ENCODE measurements at places on chromosomes 13 and 19.

- DNase-seq, result no peak
Measured at GRCh38 chr13:114087430-114087829, 45.0 kb downstream of the RASA3 start.

GRCh38 chr13:112911883-112912282 is 57.1 kb upstream of the MCF2L start:
- no peak for DNase-seq

DNA sequence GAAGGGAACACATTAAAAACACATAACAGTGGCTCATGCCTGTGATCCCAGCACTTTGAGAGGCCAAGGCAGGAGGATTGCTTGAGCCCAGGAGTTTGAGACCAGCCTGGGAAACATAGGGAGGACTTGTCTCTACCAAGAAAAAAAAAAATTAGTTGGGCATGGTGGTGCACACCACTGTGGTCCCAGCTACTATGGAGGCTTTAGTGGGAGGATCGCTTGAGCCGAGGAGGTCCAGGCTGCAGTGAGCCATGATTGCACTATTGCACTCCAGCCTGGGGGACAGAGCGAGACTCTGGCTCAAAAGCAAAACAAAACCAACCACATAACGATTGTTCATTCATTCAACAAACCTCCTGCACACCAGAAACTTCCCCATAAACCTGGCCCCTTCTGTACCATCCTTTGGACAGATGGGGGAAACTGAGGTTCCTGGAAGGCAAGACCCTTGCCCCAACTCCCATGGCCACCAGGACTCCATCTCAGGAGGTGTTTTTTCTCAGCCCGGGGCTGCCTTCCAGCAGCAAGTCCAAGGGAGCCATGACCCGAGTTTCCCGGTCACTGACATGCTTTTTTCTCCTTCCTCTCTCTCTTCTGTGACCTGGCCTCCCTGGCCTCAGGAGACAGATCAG is 4.3 kb downstream of the FOSB start:
- DNase-seq, result no peak

GRCh38 chr13:29594303-29594709 is 1.2 kb downstream of the SLC7A1 start:
- DNase-seq, result peak; percentile 55

- no peak for DNase-seq
Measured at GRCh38 chr19:53818756-53819155, 5.4 kb downstream of the NLRP12 start.

GRCh38 chr19:6048348-6048747 is 62.0 kb downstream of the RFX2 start:
- no peak for DNase-seq

DNA sequence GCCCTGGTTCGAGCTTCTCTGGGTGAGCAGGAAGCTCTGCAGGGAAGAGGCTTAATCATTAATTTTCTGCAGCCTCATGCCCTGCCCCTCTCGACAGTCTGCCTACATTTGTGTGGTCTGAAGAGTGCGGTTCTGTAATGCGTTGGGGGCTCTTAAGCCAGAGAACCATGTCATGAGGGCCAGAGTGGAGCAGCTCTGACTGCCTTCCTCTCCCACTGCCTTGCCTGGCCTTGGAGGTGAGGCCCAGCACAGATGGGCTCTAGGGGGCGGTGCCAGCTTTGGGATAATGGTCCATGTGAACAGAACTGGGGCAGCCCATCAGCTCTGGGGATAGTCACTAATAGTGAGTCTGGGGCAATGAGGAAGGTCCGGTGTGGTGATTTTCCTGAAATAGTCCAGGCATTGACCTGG is 5.7 kb downstream of the FGF9 start:
- no peak for DNase-seq

DNA sequence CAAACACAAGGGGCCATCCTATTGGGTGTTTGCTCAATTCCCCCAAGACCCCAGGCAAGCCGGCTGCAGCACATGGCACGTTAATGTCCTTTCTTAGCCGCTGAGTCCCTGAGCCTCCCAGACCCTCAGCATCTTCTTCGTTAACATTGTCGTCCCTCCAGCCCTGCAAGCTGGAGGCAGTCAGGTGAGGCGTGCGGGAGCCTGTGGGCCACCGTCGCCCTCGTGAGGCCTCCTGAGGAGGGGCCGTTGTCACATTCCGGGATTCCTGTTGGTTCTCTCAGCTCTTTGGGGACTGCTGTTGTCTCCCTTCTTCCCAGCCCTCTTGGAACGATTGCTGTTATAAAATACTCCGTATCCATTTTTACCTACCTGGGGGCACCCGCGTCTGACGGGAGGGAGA is 140.6 kb downstream of the KDM4B start:
- DNase-seq, result no peak

DNA sequence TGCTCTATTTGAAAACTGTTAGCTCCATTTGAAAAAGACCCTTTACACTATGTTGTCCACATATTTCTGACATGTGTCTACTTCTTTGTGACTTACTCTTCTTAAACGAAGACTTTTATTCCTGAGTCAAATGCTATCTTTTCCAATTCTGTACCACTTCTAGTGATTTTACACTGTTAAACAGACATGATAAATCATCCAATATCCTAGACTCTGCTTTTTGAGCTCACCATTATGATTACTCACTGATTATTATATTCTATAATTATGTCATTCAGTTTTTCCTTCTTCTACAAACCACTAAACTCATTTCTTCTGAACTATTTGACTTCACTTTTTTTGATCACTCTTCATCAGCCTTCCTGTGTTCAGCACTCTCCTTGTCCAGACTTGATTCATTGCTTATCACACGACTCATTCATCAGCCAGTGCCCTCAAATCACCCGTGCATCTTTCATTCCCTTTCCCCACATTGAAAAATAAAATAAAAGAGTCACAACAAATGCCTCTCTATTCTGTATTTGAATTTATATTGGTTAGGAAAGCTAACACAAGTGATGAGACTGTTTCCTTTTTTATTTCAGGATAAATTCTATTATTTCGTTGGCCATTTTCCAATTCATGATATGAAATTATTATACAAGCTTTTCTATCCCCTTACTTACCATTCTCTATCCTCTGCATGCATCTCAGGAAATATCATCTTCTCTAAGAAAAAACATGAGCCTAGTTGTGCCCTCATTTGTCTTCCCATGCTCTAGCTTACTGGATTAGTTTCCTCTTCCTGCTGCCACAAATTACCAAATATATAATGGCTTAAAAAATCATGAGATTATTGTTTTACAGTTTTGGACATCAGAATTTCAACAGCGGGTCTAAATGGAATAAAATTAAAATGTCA is 1482.1 kb upstream of the MIR17HG start:
- DNase-seq, result no peak

DNA sequence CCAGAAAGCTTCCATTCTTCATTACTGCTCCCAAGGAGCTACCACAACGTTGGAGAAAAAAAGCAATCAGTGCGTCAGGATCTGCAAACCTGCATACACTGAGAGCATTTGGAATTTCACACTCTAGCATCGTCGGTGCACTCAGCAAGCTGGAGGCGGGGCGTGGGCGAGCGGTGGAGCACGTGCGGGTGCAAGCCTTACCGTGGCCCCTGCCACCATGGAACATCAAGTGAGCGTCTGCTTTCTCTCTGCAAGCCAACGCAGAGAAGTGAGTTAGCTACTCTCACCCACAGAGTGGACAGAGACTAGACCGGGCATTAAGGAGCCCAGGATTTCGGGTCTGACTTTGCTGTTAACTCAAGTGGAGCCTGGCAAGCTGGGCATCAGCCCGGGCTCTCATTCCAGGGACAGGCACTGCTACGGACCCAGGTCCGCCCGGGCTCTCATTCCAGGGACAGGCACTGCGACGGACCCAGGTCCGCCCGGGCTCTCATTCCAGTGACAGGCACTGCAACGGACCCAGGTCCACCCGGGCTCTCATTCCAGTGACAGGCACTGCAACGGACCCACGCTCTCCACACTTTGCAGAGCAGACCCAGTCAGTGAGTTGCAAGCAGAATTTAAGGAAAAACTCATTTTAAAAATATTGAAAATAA is 124.1 kb upstream of the SPACA7 start:
- no peak for DNase-seq

- no peak for DNase-seq
Measured at GRCh38 chr19:17679526-17680229, 8.5 kb downstream of the UNC13A start.

- DNase-seq, result peak; percentile 12
Measured at GRCh38 chr13:37453246-37453645, 145.3 kb downstream of the POSTN start.

DNA sequence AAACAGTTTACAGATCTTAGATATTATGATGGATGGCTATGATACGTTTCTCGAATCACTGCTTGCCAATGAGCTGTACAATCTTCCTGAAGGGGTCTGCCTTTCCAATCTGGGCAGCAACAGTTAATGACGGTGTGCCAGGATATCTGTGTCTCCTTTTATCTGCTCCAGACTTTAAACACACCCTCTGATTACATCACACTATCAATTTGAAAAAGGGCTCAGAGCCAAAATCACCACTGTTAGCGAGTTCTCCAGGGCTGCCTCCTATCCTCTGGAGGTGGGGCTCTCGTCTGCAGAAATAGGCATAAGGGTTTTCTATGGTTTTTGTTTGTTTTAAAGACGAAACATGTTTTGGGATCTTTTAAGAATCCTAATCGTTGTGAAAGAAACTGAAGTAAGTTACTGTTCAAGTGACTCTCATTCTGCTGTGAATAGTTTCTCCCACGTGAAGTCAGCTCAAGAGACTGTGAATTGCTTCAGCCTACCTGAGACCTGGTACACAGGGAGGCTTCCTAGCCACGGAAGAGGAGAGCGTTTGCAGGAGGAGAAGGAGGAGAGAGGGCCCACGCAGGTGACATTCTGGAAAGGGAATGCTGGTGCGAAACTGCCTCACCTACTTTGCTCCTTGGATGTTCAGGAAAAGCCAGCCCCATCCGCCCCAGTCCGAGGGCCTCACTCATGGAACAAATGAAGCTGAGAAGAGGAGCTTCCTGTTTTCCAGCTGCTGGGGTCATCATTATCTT is 15.2 kb upstream of the GJA3 start:
- no peak for DNase-seq

DNA sequence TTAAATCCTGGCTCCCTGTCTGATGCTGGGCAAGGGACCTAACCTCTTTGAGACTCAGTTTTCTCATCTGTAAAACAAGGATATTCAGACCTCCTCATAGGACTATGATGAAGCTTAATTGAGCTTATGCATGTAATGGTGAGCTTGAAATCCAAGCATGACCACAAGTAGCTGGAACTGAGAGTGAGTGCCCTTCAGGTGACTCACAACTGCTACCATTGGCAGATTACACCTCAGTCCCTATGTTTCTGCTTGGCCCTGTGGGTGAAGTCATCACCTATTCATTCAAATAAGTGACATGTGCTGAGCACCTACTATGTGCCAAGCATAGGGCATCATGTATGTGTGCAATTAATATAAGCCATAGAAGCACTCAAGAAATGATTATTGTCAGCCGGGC is 25.7 kb downstream of the NOVA2 start:
- DNase-seq, result no peak

- DNase-seq, result no peak
Measured at GRCh38 chr13:111037927-111038326, 77.2 kb upstream of the ARHGEF7 start.

DNA sequence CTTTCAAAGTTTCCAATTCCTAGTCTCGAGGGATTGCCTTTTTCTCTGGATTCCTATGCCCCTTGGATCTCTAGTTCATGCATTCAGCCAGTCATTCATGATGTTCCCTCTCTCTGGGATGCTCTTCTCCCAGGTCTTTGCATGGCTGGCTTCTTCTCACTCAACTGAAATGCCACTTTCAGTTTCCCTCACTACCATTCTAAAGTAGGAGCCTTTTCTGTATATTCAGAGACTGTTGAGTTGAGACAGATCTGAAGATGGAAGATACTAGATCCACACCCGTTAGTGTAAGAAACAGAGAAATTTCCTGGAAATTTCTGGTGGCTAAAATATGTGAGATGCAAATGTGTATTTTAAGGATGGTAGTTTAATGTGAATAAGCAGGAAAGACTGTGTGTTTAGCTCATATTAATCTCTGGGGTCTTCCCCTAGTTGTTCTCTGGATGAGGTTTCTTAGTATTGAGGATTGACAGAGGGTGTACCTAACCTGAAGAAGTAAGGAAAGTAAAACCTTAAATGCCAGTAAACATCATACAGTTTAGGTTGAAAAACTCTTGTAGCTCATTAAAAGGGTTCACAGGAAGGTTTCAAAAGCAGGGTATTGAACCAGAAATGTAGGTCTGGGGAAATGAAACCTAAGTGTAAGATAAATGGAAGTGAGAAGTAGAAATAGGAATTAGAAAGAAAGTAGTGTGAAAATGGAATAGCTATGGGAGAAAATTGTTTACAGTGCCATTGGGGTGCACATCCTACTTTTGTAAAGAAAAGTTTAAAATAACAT is 331.3 kb downstream of the NDFIP2 start:
- DNase-seq, result no peak

GRCh38 chr19:48836089-48837017 is at the start of gene HSD17B14:
Gene HSD17B14 (minus strand): TSS chr19:48836491. CDS start chr19:48836411, 80 bp downstream.
- DNase-seq, result no peak

DNA sequence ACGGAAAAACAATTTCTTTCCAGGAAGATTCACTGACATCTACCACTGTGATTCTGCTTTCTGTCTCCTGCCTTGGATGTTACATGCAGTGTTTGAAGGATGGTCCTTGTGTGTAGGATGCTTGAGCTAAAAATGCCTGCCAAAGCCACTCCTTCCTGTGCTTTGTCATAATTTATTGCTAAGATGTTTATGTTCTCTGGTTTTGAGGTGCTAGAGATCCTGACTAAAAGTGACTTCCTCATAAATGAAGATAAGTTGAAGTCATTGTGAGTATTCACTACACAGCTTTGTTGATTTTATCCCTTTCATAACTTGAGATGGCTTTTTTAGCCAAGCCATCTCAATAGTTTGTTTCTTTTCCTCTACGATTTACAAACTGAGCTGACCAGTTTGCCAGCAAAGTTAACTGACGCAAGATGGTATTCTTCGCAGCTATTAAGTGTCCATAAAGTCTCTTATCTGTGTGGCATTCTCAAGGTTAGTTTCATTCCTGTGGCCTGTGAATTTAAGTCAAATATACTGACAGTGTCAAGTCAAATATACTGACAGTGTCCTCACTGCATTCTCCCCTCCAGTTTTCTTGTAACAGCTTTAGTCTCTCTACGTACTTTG is 15.7 kb upstream of the FBXL3 start:
- DNase-seq, result no peak

GRCh38 chr19:15137777-15138176 is 30.6 kb downstream of the SYDE1 start:
- no peak for DNase-seq

DNA sequence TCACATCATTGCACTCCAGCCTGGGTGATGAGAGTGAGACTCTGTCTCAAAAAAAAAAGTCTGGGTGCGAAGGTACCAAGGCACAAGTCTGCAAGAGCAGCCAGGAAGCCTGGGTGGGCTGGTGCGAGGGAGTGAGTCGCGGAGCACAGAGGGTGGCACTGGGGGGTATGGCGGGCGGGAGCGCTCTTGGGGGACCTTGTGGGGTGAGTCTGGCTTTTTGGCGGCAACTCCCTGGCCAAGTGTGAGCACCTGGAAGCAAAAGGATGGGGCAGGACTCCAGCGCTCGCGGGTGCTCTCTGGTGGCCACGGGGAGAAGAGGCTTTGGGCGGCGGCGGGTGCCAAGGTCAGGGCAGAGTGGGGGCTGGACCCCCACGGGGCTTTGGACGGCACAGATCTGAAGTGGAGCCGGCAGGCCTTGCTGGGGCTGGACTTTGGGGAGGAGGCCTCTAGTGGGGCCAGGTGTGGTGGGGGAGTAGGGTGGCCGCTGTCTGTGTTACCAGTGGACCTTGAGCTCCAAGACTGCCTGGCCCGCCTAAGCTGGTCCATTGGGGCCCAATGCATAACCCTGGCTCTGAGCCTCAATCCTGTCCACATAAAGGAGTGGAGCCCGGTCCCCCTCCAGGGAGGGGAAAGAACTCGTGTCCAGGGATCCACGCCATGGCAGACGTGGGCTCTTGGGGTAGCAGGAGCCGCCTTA is 1.6 kb downstream of the P2RY11 start:
- DNase-seq, result no peak

GRCh38 chr19:55591555-55591954 is 7.8 kb downstream of the FIZ1 start:
- DNase-seq, result no peak
